ENCODE measurements at places on chromosomes 4 and X.

DNA sequence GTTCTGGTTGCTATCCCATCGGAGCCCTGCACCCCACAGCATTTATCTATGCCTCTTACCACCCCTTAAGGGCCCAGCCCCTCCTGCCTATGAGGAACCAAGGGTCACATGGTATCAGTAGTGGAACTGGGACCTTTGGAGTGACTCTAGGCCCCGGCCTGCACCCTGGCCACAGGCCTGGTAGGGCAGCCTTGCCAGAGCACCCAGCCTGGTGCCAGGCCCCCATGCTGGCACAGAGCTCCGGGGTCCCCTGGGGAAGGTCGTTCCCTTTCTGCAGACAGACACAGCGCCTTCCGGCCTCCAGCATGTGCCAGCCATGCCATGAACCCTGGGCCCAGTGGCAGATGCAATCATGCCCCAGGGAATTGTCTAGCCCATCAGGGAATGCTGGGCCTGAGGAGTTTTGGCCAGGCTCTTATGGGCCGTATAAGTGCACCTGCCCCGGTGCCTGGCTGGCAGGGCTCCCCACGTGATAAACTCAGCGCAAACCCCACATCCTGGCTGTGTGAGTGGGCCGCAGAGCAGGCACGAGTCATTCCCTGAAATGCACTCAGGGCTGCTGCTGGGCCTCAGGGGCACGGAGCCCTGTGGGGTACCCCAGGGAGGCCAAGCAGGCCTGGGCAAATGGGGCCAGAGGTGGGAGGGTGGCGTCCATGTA lies 19.8 kb upstream of the ADD1 start:
- no peak for DNase-seq

DNA sequence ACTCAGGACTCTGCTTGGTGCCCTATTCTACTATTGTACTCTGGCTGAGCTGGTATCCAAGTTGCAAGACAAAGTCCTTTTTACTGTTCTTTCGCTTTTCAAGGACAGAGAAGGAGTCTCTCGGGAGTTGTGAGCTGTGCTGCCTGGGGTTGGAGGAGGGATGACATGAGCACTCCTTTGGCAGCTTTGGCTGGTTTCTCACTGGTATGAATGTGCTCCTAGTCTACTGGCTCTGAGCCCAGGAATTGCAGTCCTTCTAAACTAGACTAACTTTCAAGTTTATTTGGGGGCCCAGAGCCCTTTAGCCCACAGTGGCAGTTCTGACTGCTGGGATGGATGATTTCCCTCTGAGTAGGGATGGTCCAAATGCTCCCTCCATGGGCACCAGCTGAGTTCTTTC lies 997.1 kb downstream of the RAB28 start:
- DNase-seq: no peak

DNA sequence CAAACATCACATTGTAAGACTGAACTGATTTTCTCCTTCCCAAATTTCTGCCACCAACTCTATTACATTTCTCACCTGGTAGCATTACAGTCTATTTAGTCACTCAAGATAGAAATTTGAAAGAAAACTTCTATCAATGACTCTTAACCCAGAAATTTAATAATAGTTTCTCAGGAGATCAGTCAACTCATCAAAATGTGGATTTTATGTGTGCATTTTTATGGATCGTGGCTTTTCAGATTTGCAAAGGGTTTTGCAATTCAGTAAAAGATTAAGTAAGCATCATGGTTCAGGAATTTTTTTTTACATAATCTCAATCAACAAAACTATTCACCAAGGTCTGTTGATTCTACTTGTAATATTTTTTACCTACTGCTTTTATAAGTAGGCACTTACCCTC lies 111.1 kb downstream of the CFAP299 start:
- no peak for DNase-seq

DNA sequence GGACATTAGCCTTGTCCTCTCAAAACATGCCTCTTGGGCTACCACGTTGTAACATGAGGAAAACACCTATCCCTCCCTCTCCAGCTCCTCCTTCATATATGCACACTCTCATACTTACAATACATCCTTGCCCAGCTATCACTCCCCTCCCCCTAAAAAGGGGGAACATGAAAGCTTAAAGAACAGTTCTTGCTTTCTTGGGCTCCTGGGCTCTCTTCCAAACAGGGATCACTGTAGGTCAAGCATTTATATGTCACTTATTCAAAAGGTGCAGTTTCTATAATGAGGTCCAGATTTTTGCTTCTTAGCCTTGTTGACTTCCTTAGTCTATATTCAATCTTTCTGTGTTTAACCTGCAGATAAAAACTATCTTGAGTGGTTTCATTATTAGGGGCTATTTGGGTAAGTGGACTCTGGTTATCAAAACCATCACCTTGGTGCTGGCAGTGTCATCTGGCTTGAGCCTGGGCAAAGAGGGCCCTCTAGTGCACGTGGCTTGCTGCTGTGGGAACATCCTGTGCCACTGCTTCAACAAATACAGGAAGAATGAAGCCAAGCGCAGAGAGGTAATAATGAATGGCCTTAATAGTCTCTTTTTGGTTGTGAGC lies 119.4 kb downstream of the AKAP4 start:
- DNase-seq: peak; percentile 61

- peak; percentile 72 for DNase-seq
Measured at GRCh38 chrX:2691543-2692220, 587 bp downstream of the CD99 start.

DNA sequence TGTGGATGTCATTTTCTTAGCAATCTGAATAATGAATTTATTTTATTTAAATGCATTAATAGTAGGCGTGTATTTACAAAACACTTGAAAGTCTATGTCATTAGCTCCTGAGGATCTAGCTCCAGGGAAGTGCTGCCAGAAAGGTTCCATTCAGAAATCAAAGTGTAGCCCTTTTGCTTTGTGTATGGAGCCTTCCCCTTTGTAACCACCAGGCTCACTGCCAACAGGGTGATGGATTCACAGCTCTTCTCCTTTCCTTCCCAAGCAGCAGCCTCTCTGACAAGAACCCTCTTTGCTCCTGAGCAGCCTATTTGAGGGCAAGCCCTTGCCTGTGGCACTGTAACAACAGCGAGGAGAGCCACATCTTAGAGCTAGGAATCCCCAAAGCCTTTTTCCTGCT lies 286.0 kb upstream of the RASGEF1B start:
- DNase-seq: peak; percentile 58

GRCh38 chr4:141652161-141652778 lies 15.9 kb downstream of the IL15 start:
- DNase-seq: peak; percentile 90
